Activated CD4-positive, alpha-beta T cell treated with anti-CD3 and anti-CD28 coated beads for 48 hours (primary cell): ENCODE measurements at places on chromosomes 2 and 18.

GRCh38 chr2:160493227-160494028, at the start of gene RBMS1:
Gene RBMS1 (minus strand): TSS chr2:160493807. CDS start chr2:160493363, 444 bp downstream.
- DNase-seq, result peak; percentile 61

DNA sequence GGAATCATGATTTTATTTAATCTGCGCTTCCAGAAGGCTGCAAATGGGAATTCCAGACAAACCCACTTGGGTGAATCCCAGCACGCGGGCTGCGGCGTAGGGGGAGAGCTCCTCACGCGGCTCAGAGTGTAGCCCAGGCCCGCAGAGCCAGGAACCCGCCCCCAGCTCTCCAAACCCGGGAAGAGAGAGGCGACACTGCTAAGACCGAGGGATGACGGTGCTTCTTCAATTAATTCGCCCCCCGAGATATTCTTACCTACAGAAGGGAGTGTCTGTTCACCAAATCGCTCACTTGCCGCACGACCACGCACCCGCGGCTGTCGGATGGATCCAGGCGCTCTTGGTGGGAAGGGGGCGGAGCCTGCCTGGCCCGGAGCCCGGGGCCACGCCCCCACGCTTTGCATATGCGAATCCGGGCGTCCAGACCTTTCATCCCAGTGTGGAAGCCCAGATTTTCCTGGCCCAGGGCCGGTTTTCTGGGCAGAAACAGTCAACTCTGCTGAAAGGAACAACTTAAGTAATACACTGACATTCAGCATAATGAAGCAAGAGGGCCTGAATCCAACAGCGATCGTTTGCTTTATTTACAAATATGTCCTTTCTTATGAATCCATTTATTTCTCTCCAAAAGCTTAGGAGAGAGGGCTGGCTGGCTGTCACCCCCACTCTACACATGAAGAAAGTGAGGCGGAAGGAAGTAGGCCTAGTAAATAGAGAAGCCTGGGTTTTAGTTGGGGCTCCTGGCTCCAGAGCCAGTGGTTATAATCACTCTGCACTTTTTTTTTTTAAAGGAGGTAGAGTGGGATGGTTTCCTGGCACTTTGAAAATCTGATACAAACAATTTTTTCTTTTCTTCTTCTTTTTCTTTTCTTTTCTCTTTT, at the start of gene SLC19A3:
SLC19A3 (minus strand) TSS at position 342 of the 881 bp plus-strand sequence. CDS start 15,710 bp downstream, outside the sequence.
- peak; percentile 23 for DNase-seq

DNA sequence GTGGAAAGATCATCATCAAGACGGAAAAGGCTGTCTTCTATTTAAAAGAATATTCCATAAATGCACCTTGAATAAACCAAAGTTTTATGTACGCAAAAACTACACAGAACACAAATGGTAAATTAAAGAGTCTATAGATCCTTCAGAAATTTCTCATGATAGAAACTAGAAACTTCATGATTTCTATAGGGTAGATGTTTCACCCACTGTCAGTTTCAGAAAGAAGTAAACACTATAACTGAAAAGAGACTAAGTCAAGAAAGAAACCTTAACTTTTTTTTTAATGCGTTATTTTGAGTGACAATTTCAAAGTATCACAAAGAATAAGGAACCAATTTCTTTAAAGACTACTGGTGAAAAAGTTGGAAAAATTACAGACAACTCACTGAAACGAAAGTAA, 41.9 kb upstream of the CHAC2 start:
- no peak for DNase-seq

DNA sequence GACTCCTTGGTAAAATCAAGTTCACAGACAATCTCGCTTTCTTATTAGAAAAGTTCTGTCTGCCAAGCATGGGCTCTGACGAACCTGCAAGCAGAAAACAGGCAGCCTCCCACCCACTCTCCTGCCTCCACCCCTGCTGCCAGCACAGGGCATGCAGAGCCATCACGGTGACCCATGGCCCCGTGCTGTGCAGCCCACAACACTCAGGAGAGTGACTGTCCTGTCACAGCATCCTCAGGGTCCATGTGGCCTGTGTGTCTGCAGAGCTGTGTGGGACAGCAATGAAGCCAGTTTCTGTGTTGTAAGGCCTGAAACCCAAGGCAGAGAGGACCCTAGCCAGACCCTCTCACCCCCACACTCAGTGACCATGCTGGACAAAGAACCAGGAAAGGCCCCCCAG, 46.2 kb downstream of the TFCP2L1 start:
- no peak for DNase-seq

DNA sequence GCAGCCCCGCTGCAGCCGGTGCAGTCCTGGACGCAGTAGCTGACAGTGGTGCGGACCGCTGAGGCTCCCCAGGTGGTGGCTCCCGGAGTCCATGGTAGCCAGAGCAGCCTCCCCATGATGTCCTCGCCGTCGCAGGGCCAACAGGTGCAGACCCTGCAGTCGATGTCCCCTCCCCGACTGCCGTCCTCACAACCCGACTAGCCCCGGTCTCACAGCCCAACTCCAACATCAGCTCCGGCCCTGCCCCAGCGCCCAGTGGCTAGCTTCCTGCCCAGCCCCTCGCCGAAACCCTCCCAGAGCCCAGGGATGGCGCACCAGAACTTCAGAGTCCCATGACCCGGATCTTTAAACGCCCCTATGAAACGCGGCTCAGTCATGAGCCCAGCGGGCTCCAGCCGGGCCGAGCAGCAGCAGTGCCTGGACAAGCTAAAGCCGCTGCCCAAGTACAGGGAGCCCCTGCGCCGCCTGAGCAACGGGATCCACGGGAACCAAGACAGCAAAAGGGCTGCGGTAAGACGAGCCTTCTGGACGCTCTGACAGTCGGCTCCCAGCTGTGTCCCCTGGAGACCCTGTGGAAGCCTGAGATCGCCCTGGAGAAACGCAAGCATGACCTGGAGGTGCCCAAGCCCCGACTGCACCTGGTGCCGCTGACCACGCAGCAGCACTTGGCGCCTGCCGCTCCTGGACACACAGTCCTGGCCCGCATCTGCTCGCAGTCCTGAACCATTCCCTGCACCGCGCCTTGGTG, 53.8 kb upstream of the TUBA3E start:
- no peak for DNase-seq
